ENCODE measurements at places on chromosomes 7 and 10.

- no peak for DNase-seq
These were observed 40.6 kb upstream of the ZEB1 start for GRCh38 chr10:31278279-31278941.

DNA sequence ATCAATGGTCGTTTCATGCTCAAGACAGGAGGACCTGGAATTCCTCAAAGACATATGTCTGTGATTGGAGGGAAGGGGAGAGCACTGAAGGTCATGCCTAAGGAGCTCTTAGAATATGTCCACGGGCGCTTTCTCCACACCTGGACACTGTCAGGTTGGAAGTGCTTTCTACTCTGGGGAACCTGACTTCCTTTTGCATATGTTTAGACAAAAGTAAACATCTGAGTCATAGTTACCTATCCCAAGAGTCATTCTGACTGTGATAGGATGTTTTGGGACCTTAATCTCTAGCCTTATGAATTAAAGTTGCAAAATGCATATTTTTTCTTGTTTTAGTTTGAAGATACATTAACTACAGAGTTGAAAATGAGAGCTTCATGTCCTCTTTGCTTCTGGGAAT, 251.7 kb downstream of the KLF6 start:
- DNase-seq = no peak

DNA sequence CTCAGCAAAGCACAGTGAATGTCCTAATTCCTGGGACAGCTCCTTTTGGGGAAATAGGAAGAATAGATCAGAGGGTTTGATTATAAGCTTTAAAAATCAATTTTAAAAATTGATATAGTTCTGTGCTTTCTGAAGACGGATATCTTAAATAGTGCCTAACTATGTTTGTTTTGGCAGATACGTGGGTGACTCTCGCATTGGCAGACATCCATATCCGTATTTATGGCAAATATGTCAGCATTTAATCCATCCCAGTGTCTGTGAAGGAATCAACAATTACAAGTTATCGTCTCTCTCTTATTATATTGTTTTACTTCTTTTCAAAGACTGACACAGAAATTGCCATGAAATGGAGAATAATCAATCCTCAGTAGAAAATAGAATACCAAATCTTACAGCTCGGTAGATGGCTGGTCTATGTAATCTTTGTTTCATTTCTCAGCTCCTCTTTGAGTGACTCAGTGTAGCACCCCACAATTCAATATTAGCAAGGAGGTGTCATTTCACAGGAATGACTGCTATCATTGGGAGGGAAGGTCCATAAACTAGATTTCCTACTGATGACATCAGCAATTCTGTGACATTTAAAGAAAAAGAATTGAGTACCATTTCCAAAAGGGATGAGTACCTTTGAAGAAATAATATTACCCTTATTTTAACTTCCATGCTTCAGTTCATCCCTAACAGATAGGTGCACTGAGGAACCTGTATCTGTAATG, 186.4 kb upstream of the NFE2L3 start:
- no peak for DNase-seq

DNA sequence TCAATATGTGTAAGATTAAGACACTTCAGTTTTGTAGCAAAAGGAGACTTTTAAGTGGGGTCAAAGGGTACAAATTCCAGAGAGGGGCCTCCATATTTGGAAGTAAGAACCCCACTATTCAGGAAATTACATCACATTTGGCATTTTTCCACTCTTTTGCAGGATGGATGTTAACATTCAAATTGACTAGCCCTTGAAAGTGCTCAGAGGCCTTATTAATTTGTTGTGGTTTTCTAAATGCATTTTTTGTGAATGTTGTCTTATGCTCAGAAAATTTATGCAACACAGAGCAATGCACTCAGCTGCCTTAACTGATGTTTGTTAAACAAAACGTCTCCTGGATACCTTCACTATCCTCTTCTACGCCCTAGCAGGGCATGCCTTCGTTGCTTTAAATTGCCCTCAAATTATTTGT, 50.9 kb upstream of the PDLIM1 start:
- no peak for DNase-seq

GRCh38 chr7:64744680-64745079, 49.5 kb upstream of the ZNF138 start:
- DNase-seq = no peak

- no peak for DNase-seq
These were observed 56.7 kb upstream of the COL13A1 start for GRCh38 chr10:69744971-69745370.

GRCh38 chr10:125299461-125299860, 139.1 kb upstream of the CTBP2 start:
- no peak for DNase-seq

GRCh38 chr7:75639886-75640190, 98.9 kb downstream of the HIP1 start:
- no peak for DNase-seq

DNA sequence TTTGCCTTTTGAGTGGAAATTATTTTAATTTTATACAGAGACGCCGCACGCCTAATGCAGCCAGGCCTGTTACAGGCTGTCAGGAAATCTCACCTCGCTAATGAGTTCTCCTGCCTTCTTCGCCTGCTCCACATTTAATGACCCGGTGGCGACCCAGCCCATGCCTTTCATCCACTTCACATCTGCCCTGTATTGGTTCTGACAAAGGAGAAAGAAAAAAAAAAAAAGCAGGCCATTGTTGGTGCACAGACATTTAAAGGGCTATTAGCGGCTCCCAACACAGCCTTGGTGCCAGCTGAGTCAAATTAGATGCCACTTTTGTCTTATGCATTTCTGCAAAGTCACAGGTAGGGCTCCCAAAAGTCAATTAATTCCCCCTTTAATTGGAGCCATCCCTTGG, 43.3 kb downstream of the NRAP start:
- DNase-seq = no peak

- no peak for DNase-seq
These were observed 33.6 kb downstream of the PRR15 start for GRCh38 chr7:29597266-29597665.

- no peak for DNase-seq
These were observed 65.3 kb downstream of the HOXA1 start for GRCh38 chr7:27030393-27031050.
